ENCODE measurements at places on chromosomes 3 and 15.

DNA sequence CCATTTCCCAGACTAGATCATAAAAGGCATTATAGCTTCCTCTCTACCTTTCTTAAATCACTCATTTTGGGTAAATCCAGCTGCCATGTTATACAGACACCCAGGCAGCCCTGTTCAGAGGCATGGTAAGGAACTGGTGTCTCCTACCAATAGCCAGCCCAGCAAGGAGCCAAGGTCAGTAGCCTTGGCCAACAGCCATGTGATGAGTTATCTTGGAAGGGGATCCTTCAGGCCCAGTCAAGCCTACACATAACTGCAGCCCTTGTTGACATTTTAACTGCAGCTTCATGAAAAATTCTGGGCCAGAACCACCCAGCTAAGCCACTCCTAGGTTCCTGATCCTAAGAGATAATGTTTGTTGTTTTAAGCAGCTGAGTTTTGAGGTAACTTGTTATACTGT is 29.0 kb upstream of the ZMAT3 start:
- DNase-seq, result no peak

DNA sequence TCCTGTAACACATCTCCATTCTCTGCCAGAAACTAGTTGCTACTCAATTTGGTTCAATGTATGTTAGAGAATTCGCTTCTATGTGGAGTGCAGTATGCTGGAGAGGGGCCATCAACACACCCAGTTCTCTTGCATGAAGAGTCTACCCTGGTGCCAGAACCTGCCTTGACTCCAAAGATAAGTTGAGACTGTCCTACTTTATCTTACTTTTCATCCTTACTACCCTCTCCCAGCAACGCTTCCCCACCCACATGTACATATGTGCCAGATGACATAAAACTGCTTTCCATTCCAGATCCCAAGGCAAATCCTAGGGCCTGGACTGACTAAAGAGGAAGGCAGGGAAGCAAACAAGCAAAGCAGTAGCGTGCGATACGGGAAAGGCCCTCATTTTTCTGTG is 442.6 kb upstream of the THRB start:
- no peak for DNase-seq

DNA sequence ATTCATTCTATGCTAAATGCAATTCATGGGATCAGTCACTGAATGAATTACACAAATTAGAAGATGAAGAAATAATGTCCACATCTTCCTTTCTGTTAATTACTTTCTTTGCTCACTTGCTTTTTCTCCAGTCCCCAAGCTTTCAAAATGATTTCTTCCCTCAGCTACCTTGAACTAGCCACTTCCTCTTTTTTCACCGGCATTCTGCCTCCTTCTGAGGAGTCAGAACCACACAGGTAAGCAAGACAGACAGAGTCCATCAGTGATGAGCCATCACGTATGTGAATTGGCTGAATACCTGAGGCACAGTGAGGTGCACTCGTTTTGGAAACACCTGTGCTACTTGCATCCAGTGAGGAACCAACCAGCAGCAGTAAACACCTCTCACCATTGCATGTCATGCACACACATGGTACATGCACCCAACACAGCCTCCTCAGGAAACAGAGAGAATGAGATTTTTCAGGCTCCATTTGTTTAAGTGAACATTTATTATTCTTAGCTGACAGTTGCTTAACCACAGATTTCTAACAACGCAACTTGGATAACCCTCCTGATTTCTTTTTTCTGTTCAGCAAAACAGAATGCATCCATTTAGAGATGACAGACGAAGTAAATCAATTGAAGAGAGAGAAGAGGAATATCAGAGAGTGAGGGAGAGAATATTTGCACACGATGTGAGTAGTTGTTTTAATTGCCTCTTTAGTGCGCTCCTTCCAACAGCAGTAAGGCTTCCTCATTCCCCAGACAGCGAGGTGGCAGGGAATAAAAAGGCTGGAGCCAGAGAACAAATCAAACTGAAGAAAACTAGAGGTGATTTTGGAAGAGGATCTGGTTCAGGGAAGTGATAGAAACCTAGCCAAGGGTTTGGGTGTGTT is 69.3 kb downstream of the ARPP21 start:
- no peak for DNase-seq

DNA sequence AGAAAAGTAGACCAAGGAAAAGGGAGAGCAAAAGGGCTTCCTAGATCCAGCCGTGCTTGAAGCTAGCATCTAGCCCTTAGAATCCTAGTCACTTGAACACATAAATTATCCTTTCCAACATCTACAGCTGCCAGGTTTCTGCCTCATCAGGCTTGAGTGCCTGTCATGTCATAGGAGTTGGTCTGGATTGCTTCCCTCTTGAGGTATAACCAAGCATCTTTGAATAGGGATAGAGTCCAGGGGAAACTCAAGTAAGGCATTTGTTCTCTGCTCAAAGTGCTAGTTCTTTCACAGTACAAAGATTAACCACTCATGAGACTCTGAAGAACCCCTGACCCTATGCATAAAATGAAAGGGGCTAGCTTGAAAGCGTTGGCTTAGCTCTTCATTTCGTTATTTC is 72.3 kb downstream of the SLCO3A1 start:
- DNase-seq, result no peak

- no peak for DNase-seq
Measured at GRCh38 chr3:150345021-150345538, 63.0 kb upstream of the TSC22D2 start.

GRCh38 chr3:43013743-43014155 is 34.6 kb downstream of the GASK1A start:
- DNase-seq, result no peak

DNA sequence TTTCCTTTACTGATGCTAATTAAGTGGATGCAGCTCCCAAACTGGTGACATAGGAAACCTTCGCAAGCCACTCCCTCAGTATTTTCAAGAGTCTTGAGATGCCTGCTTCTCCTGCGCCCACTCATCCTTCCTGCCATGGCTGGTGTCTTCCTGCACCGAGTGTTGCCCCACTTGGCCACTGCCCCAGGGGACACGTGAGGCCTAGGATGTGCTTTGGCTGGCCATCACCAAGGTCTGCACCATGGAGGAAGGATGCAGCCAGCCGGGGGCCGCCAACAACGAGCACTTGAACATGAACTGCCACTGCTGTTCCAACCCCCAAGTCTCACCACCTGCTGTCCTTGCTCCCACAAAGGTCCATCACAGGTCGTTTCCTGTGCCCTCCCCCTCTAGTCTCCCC is 34.1 kb downstream of the EPHB3 start:
- DNase-seq, result no peak

DNA sequence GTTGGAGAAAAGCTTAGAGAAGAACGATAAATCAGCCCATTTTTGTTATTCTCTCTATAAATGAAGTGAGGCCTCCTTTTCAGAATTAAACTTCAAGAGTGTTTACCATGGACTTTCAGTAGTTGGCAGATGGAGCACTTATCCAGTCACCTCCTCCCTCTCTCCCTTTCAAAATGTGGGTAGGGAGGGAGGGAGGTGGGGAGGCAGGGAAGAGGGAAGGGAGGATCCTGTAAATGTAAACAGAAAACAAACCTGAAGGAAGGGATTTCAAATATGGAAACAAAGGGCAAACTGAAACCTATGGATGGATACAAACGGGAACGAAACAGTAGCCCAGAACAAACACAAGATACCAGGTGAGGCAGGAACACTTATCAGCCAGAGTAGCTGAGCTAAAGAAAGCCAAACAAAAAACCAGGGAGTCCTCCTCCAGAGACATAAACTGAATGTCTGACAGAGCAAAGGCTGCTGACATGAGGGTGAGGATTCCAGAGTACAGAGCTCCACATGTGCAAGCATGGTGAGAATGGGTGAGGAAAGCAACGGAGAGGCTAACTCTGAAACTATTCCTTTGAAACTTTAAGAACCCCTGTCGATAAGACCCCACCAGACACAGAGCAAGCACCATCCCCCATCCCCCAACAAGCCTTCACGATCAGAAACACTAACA is 41.0 kb upstream of the GP5 start:
- no peak for DNase-seq

GRCh38 chr3:159803459-159803858 is 185.2 kb upstream of the IL12A start:
- no peak for DNase-seq

DNA sequence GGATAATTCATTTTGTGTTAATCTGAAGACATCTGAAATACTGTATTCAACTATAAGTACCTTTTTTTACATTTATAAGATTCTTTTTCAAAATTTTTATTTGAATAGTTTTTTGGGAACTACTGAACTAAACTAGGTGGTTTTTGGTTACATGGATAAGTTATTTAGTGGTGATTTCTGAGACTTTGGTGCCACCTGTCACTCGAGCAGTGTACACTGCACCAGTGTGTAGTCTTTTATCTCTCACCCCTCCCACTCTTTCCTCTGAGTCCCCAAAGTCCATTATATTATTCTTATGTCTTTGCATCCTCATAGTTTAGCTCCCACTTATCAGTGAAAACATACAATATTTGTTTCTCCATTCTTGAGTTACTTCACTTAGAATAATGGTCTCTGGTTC is 57.6 kb downstream of the CD86 start:
- no peak for DNase-seq

- DNase-seq, result no peak
Measured at GRCh38 chr3:64493149-64493548, 194.7 kb downstream of the ADAMTS9 start.

DNA sequence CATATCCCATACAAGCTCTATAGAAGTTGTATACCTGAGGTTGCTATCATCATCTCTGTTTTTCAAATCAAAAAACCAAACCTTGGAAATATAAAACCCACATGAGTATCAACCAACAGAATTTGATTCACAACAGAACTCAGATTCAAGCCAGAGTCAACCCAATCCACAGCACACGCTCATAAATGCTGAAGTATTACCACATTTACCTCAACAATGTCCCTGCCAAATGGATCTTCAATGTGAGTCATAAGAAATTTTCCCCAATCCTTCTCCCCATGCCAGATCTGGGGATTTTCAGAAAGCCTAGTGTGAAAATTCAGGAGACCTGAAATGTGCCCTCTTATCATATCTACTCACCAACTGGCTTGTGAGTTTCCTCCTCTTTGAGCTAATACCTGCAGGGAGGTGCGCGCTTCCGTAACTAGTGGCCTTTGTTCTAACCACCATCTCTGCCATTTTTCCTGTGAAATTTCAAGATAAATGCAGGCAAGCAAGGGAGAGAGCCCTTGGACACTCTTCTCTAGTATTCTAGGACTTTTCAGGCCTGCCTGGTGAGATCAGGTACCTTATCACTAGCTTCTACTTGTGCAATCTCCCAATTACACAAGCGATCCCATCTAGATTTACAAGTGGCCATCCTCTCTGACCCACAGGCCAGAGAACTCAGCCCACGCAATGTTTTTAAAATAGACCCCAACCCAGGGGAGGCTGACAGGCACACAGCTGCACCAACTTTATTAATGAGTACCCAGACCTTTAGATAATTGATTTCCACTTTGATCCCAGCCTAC is 1076.9 kb upstream of the CFAP20DC start:
- DNase-seq, result no peak

DNA sequence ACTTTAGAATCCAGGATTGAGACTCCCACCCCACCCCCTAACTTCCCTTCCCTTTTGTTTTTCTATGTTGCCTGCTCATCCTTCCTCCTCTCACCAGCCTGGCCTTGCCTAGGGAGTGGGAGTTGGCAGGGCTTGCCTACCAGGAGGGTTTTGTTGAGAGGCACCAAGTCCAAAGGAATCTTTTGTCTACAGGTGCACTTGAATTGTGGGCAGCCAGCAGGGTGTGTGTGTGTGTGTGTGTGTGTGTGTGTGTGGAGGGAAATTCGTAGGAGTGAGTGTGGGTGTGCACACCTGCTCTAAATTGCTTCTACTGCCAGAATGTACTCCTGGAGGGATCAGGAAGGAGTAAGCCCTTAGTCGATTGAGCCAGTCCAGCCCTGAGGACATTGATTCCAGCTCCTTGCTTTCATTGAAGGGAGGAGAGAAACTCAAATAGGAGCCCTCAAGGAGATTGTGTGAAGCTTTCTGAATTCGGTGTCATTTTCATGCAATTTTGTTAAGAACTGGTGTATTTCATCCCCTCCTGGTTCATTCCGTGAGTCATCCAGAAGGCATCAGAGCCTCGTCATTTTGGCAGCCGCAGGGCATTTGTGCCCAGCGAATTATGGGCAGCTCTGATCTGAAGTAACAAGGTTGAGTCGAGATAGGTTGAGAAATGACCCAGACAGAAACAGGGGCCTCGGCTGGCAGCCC is 112.1 kb downstream of the SLCO3A1 start:
- no peak for DNase-seq

GRCh38 chr3:194142156-194142910 is 6.4 kb downstream of the HES1 start:
- DNase-seq, result no peak

- no peak for DNase-seq
Measured at GRCh38 chr3:128872744-128873143, 6.7 kb upstream of the ACAD9 start.

GRCh38 chr3:31768479-31769125 is 212.5 kb downstream of the OSBPL10 start:
- DNase-seq, result peak; percentile 44

DNA sequence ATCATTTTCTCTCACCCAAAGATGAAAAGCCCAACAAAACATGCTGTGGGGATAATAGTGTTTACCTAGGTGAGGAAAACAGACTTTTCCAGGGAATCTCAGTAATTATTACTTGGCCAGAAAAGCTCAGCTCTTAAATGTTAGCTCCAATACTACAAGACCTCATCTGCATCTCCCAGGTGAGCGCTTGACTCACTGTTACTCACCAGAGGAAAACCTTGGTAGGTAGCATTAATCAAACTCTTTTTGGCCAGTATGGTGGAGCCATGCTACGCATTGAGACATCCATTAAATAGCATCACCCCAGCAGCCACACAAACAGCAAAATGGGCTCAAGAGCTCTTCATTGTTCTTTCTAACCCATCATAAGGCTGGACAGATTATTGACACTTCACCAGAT is 99.0 kb downstream of the TIGIT start:
- DNase-seq, result no peak

DNA sequence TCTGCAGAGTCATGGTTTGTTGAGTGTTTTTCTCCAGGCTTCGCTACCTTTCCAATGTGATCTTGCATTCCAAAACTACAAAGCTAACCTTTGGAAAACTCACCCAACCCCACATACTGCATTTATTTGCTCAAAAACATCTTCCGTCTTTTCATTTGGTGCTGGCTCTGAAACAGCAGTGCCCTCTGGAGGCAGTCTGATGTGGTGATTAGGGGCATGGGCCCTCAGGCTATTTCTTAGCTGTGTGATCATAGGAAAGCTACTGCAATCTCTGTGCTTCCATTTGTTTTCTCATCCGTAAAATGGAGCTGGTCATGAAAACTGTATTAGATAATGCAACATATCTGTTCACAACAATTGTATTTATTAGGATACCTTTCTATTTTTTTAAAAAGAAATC is 47.0 kb downstream of the MTHFS start:
- DNase-seq, result peak; percentile 10

DNA sequence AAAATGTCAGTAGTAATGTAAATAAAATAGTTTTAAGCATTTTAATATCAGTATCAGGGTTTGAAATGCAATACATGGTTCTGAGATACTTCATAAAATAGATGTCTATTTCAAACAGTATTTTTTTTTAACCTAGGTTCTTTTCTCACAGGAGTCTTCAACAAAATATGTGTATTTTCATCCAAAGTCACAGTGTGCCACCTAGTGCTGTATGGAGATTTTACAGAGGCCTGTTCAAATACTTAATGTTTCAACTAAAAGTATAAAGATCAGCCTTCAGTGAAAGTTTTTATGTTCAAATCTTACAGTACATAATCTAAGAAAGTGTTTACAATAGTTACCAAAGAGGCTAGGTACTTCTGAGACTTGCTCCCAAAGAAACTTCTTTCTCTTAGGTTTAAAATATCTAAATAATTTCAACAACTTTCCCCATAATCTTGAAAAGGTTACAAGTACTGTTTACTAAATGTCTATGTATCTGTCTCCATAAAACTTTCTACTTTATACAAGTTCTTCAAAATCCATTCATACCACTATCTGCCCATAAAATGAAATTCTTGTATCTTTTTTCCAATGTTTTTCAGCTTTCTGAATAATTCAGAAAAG is 38.3 kb downstream of the SCAPER start:
- no peak for DNase-seq

Data from substantia nigra (tissue), 51 donors.